ENCODE measurements at places on chromosomes 1 and 21.

DNA sequence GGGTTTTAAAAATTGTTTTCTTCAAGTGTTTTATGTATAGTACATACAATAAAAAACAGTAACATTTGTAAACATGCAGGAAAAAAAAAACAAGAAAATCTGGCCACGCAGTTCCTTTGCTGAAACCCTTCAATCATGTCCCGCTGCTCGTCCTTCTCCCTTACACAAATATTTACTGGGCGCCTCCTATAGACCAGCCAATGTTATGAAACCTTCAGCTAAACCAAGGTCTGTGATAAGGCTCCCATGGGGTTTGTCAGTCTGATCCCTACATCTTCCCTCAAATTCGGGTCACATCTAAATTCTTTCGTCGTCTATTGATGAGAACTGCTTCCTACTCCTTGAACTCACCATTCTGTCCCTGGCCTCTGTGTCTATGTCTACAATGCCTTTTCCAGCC is 583.9 kb downstream of the SMYD3 start:
- no peak for DNase-seq

DNA sequence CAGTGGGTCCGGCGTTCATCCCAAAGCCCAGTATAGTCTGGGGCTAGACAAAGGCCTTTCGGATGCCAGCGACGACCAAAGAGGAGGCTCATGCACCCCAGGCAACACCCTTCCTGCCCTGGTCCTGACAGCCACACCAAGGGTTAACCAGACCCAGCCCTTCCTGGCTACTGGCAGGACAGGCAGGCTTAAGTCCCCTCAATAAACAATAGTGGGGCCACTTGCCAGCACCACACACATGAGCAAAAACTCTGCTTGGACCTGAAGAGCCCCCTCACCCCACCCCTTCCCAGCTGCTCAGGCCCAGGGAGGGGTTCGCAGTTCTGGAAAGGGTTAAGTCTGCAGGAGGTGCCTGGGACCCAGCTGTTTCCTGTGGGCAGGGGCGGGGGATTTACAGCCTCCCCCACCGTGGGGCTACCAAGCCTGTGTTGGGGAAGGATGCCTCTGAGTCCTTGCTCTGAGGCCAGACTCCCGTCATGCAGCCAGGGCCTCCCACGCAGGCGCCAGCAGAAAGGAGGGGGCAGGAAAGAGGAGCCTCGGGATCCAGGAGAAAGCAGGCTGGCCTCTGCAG is 18.2 kb downstream of the PHLDA3 start:
- DNase-seq, result peak; percentile 39

DNA sequence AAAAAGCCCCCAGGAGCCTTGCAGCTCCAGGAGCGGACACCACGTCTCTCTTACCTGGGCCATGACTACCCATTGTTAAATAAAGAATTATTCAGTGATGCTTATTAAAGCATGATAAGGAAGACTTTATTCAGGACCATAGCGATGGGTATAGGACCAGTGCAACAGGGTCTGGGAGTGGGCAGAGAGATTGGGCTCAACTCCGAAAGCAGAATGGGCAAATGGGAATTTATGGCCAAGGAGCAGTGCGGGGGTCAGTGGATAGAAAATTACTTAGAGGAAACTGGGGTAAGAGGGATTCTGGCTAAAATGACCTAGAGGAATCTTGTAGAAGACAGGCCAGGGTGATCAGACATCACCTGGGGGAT is 580 bp upstream of the ATP5PO start:
- DNase-seq, result no peak

DNA sequence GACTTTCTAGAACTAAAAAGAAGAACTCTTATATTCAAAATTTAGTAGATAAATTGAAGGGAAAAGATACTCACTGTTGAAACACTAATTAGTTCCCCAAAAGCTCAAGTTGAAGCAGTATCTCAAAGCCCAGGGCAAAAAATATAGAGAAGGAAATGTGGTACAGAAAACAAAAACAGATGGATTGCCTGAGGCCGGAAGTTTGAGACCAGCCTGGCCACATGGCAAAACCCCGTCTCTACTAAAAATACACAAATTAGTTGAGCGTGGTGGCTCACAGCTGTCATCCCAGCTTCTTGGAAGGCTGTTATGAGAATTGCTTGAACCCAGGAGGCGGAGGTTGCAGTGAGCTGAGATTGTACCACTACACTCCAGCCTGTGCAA is 36.0 kb downstream of the FAM177B start:
- no peak for DNase-seq

DNA sequence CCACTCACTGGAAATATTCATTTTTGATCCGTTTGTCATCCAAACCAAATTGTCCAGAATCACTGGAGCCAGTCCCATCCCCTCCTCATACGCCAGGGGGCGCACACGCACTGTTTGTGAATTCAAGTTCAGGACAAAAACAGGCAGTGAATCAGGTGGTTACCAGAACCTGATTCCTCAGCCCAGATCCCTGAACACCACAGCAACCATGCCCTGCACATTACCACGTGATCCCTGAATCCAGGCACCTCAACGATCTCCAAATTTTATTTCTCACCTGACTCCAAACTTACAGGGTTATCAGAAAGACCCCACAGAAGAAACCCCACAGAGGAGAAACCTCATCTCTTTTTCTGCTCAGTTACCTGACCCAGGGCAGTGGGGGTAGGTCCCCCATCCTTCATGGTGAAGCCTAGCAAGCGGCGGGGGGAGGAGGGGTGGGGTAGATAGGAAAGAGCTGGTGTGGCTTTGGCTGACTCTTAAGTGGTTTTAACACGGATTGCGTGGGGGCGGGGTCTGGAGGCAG is 1.4 kb upstream of the PTPRF start:
- DNase-seq, result peak; percentile 89

- DNase-seq, result no peak
Measured at GRCh38 chr1:171899838-171900237, 58.5 kb downstream of the DNM3 start.

GRCh38 chr1:222928212-222928611 is 113.4 kb downstream of the DISP1 start:
- DNase-seq, result peak; percentile 65

- peak; percentile 86 for DNase-seq
Measured at GRCh38 chr1:15246960-15247614, at the start of gene FHAD1. FHAD1 (plus strand) TSS chr1:15247223; CDS start chr1:15251785, 4,562 bp downstream.

GRCh38 chr21:31865429-31865970 is 7.3 kb upstream of the HUNK start:
- no peak for DNase-seq

DNA sequence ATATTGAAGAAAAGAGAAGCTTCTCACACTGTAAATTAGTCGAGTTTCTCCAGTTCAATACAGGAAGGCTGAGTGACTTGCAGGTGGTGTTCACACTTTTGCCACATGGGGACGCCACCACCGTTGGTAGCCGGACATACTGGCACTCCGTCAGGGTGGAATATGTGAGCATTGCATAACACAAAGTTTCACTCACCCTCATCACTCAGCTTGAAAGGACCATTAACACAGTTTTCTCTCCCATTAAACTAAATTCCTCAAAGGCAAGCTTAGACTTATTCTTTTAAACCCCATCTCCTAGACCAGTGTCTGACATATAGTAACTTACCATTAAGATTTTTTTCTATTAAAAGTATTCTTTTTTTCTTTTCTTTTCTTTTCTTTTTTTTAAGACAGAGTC is 105.3 kb upstream of the SERBP1 start:
- DNase-seq, result peak; percentile 80

GRCh38 chr1:111620441-111620971 is 917 bp downstream of the RAP1A start:
- no peak for DNase-seq

DNA sequence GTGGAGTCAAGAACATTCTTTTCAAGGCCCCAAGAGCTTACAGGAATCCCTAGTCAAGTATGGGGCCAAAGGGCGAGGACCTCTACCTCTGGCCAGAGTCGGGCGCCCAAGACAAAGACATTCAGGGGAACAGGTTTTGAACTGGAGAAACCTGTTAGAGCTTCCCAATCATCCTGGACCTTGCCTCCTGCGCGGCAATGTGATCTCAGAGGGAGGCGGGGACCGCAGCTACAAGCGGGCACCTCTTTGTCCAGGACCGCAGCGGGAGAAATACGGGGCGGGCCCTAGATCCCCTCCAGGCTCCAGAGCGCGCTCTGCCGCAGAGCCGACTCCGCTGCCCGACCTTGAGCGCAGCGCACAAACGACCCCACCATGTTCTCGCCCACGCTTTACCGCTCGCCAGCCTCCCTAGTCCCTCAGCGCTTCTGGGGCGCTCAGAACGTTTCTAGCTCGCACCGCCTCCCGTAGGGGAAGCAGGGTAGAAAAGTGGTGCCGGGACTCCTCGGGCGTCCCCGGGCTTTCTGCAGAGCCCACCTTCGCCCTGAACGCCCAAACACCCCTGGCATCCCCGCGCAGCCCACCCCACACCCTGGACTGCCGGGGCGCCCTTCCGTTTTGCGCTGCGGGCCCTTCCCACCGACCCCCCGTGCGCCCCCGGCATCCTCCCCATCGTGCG is 28.1 kb downstream of the RABIF start:
- DNase-seq, result peak; percentile 84

DNA sequence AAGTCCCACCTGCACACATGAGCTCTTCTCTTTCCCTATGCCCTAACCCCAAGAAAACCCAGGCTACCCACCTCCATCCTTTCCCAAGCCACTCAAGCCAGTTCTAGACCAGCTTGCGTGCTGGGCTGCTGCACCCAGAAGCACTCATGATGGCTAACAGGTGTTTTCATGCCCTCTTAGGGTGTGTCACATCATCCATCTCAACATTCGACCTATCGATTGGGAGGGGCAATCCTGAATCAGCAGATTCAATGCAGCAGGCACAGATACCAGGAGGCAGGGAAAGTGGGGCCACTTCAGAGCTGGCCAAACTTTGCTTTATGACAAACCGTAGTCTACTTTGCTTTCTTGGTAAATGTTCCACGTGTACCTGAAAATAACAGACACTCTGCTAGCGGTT is 6.6 kb upstream of the PRMT2 start:
- no peak for DNase-seq

DNA sequence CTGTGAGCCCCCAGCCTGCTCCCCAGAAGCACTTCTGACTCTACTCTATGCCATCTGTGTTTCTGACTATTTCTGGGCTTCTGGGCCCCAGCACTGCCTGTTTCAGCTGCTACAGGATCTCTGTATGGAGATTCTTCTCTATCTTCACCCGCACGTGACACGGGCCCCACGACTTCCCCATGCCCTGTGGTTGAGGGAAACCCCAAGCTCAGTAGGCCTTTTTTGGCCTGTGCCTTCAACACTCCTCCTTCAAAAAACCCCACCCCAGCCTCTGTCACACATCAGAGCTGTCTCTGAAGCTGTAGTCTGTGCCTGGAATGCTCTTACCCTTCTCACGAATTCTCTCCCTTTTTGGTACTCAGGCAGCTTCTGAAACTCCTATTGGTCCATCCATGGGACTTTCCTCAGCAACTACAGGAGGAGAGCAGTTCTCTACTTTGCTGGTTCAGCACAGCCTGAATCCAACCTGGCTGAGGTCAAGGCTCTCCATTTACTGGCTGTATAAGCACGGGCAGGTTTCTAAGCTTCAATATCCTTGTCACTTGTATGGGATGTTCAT is 2.0 kb upstream of the NID1 start:
- no peak for DNase-seq

DNA sequence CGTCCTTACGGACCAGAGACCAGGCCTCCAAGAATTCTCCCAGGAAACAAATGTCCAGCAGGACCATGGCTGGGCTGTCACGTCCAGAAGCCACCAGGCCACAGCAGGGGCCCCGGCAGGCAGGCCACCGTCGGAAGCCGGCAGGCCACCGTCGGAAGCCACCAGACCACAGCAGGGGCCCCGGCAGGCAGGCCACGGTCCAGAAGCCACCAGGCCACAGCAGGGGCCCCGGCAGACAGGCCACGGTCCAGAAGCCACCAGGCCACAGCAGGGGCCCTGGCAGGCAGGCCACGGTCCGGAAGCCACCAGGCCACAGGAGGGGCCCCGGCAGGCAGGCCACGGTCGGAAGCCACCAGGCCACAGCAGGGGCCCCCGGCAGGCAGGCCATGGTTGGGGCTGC is 67.0 kb upstream of the PDE9A start:
- DNase-seq, result no peak

DNA sequence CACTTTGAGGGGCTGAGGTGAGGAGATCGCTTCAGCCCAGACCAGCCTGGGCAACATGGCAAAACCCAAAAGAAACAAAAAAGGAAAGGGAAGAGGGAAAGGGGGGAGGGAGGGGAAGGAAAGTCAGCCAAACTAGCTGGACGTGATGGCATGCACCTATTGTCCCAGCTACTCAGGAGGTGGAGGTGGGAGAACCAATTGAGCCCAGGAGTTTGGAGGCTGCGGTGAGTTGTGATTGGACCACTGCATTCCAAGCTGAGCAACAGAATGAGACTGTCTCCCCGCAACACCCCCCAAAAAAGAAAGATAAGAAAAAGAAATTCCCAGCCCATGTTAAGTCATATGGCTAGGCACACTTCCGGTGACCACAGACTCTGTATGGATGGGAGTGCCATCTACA is 128.4 kb downstream of the PTPN14 start:
- no peak for DNase-seq

GRCh38 chr1:70071601-70072000 is 133.8 kb downstream of the LRRC40 start:
- no peak for DNase-seq

DNA sequence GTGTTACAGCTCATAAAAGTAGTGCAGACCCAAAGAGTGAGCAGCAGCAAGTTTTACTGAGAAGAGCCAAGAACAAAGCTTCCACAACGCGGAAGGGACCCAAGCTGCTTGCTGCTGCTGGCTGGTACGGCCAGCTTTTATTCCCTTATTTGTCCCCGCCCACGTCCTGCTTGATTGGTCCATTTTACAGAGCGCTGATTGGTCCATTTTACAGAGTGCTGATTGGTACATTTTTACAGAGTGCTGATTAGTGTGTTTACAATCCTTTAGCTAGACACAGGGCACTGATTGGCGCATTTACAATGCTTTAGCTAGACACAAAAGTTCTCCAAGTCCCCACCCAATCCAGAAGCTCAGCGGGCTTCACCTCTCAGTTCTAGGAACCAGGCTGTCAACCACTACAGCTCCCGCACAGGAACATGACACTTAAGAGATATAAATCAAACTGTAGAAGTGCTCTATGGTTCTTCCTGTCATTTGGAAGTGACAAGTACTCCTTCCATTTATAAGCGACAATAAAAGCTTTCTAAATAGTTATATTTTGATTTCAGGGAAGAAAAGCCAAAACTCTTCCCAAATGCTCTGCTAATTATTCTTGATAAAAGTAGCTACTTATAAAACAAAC is 28.5 kb downstream of the RNF115 start:
- no peak for DNase-seq

- DNase-seq, result peak; percentile 42
Measured at GRCh38 chr1:202274611-202275010, 67.1 kb downstream of the UBE2T start.

- no peak for DNase-seq
Measured at GRCh38 chr1:103327054-103327719, 198.3 kb upstream of the RNPC3 start.

- DNase-seq, result no peak
Measured at GRCh38 chr1:25727088-25727487, 72.9 kb upstream of the SELENON start.

DNA sequence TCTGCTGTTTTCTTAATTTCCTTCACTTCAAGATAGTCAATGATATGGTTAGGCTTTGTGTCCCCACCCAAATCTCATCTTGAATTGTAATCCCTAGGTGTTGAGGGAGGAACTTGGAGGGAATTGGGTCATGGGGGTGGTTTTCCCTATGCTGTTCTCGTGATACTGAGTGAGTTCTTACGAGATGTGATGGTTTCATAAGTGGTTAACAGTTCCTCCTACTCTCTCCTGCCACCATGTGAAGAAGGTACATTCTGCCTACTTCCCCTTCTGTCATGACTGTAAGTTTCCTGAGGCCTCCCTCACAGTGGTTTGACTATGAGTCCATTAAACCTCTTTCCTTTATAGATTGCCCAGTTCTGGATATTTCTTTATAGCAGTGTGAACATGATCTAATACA is 74.0 kb upstream of the SAMSN1 start:
- no peak for DNase-seq

GRCh38 chr1:77126307-77126706 is 92.9 kb downstream of the PIGK start:
- DNase-seq, result peak; percentile 24
